ENCODE measurements at places on chromosomes 4 and X.

DNA sequence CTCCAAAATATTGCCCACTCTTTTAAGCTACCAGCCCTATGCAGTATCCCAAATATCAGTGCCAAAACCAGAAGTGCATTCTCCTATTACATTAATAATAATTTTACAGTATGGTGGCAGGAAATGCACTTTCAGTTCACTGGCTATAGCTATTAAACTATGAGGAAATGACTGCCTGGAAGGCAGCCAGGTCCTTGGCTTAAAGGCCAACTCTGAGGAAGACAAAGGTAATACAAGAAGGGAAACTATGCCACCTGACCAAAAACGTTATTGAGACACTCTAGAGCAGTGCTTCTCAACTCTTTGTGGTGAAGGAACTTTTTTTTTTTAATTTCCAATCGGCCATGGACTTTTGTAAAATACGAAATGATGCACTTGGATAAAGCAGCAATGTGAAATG lies 133.6 kb upstream of the VAMP7 start:
- DNase-seq = no peak

- DNase-seq = no peak
Measured at GRCh38 chr4:21209860-21210259, 509.6 kb downstream of the PACRGL start.

DNA sequence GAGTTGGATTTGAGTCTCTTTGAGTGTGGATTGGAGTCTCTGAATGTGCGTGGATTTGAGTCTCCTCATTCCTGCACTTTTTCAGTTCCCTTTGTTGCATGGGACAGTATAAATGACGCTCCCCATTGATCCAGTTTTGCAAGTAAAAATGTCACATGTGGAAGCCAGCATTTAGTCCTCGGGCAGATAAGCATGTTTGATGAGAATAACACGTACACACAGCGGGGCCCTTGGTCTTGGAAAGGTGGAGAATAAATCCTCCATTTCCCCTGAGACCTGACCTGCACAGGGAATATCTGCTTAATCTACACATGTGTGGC lies 8.1 kb downstream of the P2RY8 start:
- no peak for DNase-seq

DNA sequence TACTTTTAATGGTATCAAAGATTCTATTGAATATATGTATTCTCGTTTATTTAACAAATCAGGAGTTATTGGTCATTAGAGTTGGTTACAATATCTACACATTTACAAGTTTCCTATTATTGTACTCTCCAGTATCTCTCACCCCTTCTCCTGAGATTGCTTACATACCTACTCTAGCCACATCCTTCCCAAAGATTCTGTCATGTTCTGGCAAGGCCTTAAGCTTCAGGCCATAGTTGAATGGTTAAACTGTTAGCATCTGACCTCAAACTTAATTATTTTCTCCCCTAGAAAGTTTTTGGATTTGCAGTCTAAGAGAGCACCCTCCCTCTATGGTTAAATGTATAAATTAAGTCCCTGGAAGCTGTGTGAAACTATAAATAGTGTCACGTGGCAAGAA lies 784.2 kb downstream of the GLUD2 start:
- DNase-seq = no peak

DNA sequence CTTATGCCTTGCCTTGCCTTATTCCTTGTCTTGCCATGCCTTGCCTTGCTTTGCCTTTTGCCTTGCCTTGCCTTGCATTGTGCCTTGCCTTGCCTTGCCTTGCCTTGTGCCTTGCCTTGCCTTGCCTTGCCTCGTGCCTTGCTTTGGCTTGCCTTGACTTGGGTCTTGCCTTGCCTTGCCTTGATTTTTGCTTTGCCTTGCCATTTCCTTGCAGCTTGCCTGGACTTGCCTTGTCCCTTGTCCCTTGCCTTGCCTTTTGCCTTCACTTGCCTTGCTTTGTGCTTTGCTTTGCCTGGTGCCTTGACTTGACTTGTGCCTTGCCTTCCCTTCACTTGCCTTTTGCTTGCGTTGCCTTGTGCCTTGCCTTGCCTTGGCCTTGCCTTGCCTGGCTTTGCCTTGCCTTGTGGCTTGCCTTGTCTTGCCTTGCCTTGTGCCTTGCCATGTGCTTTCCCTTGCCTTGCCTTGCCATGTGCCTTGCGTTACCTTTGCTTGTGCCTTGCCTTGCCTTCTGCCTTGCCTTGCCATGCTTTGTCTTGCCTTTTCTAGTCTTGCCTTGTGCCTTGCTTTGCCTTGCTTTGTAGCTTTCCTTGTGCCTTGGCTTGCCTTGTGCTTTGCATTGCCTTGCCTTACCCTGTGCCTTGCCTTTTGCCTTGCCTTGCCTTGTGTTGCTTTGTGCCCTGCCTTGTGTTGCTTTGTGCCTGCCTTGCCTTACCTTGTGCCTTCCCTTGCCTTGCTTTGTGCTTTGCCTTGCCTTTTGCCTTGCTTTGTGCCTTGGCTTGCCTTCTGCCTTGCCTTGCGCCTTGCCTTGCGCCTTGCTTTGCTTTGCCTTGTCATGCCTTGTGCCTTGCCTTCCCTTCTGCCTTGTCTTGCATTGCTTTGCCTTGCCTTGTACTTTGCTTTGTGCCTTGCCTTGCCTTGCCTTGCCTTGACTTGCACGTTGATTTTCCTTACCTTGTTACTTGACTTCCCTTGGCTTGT lies 92.8 kb downstream of the TAB3 start:
- no peak for DNase-seq

- no peak for DNase-seq
Measured at GRCh38 chrX:68757331-68757730, 71.5 kb upstream of the EFNB1 start.

DNA sequence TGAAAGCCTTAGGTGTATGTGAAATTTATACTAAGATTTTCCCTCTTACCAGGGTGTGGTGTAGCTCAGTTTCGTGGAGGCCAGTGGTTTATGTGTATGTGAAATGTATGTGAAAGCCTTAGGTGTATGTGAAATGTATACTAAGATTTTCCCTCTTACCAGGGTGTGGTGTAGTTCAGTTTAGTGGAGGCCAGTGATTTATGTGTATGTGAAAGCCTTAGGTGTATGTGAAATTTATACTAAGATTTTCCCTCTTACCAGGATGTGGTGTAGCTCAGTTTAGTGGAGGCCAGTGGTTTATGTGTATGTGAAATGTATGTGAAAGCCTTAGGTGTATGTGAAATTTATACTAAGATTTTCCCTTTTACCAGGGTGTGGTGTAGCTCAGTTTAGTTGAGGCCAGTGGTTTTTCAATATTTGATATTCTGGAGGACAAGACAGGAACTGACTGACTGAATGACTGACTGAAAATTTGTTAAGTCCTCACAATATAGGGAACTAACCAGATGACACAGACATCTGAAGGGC lies 143.7 kb downstream of the NEXMIF start:
- DNase-seq = no peak

DNA sequence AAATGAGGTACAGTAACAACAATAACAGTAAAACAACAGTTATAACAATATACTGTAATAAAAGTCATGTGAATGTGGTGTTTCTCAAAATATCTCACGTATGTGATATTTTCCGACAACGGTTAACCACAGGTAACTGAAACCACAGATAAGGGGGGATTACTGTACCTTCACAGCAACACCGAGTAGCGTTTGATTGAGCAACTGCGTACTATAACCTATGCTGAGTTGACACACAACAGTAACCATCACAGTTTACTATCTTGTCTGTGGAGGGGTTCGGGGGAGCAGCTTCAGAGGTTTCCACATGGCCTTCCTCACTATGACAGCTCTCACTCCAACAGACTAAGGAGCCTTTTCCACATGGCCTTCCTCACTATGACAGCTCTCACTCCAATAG lies 13.4 kb downstream of the RBMX2 start:
- DNase-seq = no peak

DNA sequence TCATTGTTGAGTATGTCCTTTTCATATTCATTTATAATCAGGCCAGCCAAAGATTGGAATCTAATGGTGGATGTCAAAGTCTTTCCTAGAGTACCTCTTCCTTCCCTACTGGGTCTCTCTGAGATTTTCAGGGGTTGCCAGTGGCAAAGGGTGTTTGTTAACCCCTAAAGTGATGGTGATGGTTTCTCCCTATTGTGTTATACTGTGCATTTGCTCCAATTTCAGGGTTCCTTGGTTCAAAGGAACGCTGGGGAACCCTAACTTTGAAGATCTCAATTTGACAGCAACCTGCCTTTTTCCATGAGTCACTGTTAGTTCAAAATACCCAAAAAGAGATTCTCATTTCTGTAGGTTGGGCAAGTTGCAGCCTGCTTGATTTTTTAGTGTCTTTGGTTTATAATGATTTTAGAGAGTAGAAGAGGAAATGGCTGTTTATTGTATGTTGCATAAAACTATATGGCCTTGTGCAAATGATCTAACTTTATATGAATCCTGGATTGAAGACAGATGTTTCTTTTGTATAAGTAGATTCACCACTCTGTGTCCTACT lies 23.0 kb downstream of the GAB1 start:
- no peak for DNase-seq

DNA sequence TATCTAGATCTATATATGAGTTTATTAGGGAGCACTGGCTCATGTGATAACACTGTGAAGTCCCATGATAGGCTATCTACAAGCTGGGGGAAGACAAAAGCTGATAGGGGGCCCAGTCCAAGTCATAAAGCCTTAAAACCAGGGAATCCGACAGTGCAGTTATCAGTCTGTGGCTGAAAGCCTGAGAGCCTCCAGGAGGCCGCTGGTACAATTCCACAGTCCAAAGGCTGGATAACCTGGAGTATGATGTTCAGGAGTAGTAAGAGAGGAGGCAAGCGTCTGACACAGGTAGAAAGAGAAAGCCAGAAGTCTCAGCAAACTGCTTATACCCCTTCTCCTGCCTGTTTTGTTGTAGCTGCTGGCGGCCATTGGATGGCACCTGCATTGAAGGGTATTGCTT lies 177.6 kb upstream of the SPRY1 start:
- no peak for DNase-seq

GRCh38 chr4:110516106-110516922 lies 40.4 kb downstream of the ENPEP start:
- peak; percentile 50 for DNase-seq

DNA sequence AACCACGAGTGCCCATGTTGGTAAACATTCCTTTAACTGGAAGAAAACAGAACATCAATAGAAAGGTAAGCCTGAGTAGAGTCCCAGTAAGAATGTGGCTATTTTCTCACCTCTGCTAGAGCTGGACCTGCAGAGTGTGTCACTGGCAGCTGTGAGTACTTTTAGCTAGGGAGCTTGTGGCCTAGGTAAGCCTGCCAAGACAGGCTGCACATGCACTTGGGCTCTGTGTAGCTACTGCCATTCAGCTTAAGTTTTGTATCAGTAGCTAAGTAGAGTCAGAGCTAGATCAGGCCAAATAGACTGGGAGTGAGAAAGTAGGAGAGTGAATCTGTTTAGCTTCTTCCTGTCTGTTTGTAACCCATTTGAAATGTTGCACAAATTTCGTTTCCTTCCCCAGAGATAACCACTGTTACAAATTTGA lies 35.3 kb downstream of the RBPJ start:
- no peak for DNase-seq

GRCh38 chr4:88567591-88567990 lies 24.7 kb upstream of the HERC3 start:
- no peak for DNase-seq

DNA sequence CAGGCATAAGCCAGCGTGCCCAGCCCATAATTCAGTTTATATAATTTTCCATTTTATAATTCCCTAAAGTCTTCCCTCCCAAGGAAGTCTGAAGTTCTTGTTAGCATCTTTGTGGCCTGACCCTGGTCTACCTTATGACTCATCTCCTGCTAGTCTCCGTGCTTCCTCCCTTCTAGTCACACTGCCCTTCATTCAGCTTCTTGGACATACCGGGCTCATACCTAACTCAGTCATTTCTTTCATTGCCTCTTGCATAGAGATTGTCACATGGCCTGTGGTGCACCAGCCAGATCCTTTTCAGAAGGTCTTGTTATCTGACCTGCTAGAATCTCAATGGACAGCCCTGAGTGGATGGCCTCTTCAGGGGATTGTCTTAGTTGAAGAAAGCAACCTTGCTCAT lies 22.8 kb upstream of the MAML3 start:
- DNase-seq = no peak

DNA sequence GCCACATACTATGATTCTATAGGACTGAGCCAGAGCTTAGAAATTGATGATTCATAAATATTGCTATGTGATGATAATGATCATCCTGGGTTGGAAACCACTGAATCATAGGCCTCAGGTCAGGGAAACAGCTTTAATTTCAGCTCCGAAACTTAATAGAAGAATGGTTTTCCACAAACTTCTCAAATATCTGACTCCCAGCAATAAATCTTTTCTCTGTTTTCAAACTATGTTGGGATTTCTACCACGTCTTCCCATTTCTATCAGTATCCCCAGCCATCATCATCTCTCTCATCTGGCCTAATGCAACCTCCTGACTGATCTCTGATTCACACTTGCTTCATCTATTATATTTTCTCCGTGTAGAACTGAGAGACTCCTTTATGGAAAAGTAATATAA lies 521.8 kb upstream of the AGA start:
- no peak for DNase-seq

GRCh38 chr4:182418054-182418734 lies 175.0 kb downstream of the TENM3 start:
- no peak for DNase-seq

- no peak for DNase-seq
Measured at GRCh38 chr4:54100595-54101189, 729 bp downstream of the GSX2 start.

DNA sequence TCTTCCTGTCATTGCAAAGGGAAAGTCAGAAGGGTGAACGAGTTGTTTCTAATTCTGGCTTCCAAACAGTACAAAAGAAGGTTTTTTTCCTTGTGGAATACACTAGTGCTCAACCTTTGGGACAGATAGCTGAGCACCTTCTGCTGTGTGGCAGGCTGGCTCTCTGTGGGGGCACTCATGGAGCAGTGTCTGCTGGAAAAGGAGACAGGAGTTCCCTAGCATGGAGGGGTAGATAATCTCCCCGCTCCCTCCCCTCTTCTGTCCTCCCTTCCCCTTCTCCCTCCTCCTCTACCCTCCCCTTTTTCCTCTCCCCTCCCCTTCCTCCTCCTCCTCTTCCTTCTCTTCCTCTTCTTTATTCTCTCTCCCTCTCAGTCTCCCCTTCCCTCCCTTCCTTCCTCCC lies 62.4 kb upstream of the MTM1 start:
- no peak for DNase-seq

GRCh38 chr4:118284169-118284568 lies 68.6 kb downstream of the PRSS12 start:
- DNase-seq = no peak

DNA sequence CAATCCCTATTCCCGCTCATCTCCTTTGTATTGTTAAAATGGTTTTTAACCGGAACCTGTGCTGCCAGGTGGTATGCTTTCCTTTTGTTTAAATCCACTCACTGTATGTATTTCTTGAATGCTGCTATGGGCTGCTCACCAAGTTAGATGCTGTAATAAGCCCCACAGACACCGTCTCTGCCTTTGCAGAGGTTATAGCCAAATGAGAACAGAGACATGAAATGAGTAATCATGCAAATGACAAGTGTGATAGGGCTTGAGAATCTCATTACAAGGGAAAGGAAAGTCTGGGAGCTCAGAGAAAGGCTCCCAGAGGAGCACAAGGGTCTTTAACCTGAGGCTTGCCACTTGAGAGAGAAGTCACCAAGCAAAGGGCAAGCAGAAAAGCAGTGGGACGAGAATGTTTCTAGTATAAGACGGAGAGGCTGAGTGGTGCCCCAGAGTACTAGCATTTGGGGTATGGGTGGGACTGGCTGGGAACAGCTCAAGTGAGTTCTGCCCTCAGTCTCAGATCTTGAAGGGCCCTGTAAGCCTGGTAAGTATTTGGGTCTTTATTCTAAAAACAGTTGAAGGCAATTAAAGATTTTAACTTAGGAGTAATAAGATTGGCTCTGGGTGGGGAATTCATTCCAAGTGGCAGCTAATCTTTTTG lies 110.8 kb upstream of the H2AZ1 start:
- no peak for DNase-seq

All from stimulated activated CD8-positive, alpha-beta memory T cell treated with anti-CD3 and anti-CD28 coated beads, Interleukin-4, amount 100 ng/mL, for 1 hour (primary cell).